ENCODE measurements at places on chromosomes 12 and 14. TPM values are rescaled to one million over a fixed set of nuclear protein-coding genes. Genes with fewer than 3 reads are reported as not detected.

CMKLR1 gene
- total RNA-seq: 7.1 TPM

DNA sequence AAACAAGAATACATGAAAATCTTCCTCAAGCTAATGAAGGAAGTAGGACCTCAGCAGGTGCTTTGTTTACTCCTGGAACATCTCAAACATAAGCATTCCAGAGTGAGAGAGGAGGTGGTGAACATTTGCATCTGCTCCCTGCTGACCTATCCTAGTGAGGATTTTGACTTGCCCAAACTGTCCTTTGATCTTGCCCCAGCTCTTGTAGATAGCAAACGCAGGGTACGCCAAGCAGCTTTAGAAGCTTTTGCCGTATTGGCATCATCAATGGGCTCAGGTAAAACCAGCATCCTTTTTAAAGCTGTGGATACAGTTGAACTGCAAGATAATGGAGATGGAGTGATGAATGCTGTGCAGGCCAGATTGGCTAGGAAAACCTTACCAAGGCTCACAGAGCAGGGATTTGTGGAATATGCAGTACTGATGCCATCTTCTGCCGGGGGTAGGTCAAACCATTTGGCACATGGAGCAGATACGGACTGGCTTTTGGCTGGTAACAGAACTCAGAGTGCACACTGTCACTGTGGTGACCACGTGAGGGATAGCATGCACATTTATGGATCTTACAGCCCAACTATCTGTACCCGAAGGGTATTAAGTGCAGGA is 1.9 kb downstream of the TOGARAM1 start:
- no peak for DNase-seq

KLHL33 gene
- total RNA-seq: 4.5 TPM

DNA sequence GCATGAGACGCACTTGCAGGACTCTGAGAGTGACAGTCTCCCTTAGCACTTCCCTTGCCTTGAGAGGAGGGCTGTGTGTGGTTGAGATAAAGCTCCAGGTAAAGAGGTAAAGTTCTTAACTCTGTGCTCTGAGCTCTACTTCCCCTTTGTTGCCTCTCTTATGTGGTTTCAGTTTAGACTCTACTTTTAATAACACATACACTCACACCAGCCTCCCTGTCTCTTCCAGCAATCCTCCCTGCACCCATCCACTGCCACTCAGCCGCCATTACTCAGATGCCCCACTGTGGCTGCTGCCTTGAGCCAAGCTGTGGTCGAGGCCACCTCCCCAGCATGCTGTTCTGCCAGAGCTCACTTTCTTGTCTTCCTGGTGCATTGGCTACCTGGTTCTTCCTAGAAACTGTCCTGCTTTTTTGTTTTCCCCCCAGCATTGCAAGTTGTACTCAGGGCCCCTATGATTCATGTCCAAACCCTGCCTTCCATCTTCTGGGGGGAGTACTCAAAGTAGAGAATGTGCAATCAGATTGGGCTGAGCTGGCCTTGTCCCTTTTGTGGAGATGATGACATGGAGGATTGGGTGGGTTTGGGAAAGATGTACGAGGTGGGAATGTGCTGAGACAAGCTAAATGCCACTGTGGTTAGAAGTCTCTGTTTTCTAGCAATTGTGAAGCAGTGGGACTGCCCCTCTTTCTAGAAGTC is 115.5 kb upstream of the PARP11 start:
- DNase-seq: no peak

NFE2 gene
- not detected for total RNA-seq

- no peak for DNase-seq
Observed at GRCh38 chr12:89180496-89180895, 171.8 kb downstream of the DUSP6 start.

KRT3 gene
- not detected for total RNA-seq

GRCh38 chr12:18583655-18584054 is 154.2 kb downstream of the PLCZ1 start:
- DNase-seq: no peak

GRCh38 chr14:101603096-101603495 is 41.8 kb downstream of the DIO3 start:
- no peak for DNase-seq

- DNase-seq: no peak
Observed at GRCh38 chr14:18688346-18688745, 87.4 kb downstream of the OR11H12 start.

KRT6C gene
- not detected for total RNA-seq

GRCh38 chr12:59059088-59059935 is 139.0 kb upstream of the LRIG3 start:
- DNase-seq: no peak

DNA sequence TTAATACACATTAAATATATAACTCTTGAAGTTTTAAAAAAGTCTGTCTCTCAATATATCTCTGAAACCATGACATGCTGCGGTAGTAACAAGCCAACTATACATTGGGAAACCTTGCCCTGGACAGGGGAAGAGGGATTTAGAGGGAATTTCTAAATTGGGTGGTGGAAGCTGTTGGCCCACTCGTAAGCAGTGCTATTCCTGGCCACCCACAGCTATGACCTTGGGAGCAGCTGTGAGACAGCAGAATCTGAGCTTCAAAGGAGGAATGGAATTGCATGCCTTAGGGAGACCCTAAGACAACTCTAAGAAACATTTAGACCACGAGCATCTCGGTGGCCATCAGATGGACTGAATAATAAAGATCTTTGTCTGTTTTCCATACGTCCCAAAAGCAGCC is 15.8 kb upstream of the GCH1 start:
- DNase-seq: no peak

DNA sequence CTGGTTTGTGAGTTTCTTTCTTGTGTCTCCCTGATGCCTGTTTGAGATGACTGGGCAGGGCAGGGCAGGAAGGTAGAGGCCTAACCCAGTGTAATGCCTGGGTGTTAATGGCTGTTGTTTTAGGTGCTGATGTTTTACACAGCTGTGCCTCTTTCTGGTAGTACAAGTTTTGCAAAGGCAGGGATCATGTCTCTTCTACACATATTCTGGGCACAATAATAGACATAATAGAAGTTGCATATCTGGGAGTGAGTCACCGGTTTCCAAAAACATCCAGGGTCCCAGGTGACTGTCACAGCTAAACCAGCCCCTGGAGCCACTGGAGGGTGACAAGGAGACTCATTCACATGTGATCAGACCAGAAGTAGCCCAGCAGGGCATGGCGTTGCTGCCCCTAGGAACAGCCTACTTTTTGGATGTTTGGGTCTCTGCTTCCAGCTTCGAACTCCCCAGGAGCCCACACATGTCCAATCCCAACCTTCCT is 18.1 kb downstream of the TPCN1 start:
- no peak for DNase-seq

ADCY4 gene
- total RNA-seq: 66.0 TPM

GRCh38 chr14:24674204-24674970 is 40.4 kb upstream of the GZMB start:
- no peak for DNase-seq

GRCh38 chr12:2891240-2892053 is 756 bp downstream of the TULP3 start:
- DNase-seq: peak; percentile 29

TSPAN11 gene
- 20.7 TPM for total RNA-seq

GRCh38 chr12:19045426-19045825 is 84.1 kb upstream of the PLEKHA5 start:
- DNase-seq: no peak

GRCh38 chr12:84627593-84627992 is 285.0 kb downstream of the SLC6A15 start:
- no peak for DNase-seq

DNA sequence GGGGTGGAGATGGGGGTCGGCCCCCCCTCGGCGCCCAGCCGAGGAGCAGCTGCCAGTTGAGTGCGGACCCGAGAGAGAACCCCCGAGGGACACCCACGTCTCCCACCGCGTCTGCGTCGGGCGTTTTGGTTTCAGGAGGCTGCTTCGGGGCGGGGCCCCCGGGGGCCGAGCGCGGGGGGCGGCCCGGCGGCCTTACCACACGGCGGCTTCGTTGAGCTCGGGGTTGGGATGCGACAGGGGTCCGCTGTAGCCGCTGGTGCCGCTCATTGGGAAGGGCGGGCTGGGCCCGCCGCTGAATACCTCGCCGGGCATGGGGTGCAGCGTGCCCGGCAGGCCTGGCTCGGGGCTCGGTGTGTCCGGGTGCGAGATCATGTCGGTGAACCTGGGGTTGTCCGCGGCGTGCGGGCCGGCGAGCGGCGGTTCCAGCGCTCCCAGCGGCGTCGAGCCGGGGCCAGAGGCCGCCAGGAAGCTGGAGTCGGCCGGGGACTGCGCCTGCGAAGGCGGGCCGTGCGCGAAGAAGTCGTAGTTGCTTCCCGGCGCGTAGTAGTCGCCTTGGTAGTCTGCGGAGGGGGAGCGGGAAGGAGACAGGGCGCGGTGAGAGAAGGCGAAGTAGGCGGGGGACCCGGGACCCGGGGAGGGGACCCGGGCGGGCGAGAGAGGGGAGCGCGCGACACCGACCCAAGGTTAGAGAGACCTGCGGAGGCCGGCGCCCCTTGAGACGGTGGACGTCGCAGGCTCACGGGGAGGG is 8.5 kb downstream of the LHX5 start:
- DNase-seq: no peak

DNA sequence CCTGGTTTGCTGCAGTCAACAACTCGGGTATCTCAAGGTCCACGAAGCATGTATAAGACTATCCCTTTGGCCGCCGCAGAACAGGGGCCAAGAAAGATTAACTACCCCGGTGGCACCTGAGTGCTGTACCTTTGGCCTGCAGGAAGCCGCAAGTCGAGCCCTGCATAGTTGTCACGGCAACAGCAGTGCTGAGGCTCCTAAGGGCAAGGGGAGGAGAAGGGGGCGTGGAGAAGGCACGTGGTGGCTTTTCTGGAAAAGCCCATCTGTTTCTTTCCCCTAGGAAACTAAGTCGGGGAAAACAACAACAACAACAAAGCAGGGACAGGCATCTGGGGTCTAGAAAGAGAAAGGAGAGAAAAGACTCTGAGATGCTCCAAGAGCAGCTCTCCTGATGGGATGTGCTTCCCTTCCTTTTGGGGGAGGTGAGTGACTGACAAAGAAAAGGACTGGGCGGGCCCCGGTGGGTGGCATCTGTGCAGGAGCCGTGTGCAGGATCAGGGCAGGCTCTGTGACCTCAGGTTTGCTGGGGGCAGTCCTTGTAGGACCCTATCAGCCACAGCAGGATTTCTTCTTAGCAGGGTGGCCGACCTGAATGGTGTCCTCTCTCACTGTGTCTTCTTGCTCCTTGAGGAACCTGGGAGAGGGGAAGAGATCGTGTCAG is 123.9 kb downstream of the PRMT8 start:
- DNase-seq: no peak

DNA sequence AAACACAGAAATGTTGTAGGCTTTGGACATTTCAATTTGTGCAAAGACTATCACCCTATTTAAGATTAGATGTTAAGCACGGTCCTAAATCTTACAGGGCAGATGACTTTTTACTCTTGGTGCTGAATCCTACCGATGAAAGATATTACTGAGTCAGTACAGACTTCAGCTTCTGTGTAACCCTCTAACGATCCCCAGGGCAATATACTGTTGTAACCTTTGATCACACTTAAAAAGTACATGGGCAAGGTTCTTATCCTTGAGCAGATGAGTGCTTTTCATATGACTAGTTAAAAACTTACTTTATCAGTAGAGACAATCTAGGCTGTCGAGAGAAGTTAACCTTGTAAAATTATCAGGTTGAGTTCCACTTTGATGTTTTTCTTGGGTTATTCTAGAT is 22.5 kb downstream of the PDE3A start:
- no peak for DNase-seq

MYBPC1 gene
- total RNA-seq: under 0.01 TPM

MYH7 gene
- total RNA-seq: not detected

TSHR gene
- 0.84 TPM for total RNA-seq

DNA sequence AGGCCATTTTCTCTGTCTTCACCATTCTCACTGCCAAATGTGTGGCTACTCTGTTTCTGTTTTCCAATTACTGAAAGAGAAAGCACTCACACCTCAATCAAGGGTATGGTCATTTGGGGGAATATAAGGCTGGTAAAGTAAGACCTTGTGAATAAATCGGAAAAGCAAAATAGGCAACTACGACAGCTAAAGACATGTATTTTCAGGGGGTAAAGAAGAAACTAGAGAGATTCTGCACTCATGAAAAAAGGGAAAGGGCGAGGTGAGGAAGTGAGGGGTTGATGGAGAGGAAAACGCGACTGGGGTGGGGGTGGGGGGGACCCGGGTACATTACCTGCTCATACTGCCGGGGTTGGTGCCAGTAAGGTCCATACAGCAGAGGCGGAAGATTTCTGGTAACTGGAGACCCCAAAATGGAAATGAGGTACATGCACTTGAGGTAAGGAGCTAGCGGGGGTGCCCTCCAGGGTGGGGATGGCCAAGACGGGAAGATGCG is 19.3 kb downstream of the CHD8 start:
- DNase-seq: no peak

Data from tibial nerve (tissue), 4 donors.